ENCODE measurements at places on chromosomes 12 and 14.

DNA sequence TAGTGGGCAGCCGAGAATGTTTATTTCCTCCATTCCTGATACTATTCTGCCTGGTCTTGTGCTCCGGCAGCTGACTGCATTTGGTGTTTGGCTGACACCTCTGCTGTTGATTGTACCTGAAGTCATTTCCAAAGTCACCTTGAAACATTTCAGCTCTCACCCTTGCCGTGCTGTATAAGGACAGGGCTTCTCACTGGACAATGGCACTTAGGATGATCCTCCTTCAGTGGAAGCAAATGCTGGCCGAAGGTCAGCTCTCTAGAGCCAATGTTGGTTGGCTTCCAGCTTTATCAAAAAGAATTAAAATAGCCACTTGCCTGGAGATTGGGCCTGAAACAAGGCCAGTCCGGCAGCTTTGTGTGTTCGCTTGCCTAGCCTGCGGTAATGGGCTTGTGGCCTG, 44.0 kb downstream of the ACACB start:
- DNase-seq = no peak

DNA sequence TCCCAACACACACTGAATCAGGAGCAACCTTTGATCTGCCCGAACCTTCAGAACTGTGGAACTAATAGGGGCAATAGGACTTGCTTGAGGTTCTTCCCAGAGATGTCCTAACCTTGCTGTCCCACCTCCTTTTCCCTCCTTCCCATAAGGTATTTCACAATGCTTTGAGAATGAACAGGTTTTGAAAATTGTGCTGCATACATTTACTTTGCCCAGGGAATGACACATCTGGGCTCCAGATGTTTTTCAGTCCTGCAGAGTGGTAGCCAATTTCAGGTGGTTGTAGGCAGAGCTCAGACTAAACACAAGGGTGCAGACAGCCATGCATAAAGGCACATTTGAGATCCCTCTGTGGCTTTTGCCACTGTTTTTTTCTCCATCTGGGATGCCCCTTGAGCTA, 206.7 kb upstream of the PWP1 start:
- no peak for DNase-seq

DNA sequence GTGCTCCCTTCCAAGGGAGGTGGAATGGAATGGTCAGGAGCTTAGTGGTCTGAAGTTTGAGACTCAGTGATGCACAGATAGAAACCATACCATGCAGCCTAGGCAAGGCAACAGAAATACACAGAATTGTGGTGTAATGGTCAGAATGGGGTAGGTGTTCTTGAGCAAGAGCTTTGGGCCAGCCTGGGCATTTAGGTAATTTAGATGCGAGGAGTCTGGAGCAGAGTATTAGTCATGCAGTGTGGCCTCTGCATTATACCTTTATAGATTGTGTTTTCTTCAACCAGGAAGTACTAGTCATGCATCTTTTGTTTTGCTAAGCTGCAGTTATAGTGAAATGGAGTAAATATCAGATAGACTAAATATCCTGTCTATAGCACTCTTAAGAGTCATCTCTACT, 118.3 kb downstream of the DAAM1 start:
- no peak for DNase-seq

- DNase-seq = no peak
Observed at GRCh38 chr12:39685854-39686657, 66.5 kb upstream of the ABCD2 start.

GRCh38 chr12:4380332-4380731, 820 bp upstream of the FGF23 start:
- DNase-seq = no peak
